ENCODE measurements at places on chromosomes 12 and 14.
A peak's percentile ranks its signal among the peaks of the same experiment; 100 is the strongest.

- no peak for DNase-seq
Observed at GRCh38 chr12:2841056-2841650, 6.3 kb upstream of the NRIP2 start.

DNA sequence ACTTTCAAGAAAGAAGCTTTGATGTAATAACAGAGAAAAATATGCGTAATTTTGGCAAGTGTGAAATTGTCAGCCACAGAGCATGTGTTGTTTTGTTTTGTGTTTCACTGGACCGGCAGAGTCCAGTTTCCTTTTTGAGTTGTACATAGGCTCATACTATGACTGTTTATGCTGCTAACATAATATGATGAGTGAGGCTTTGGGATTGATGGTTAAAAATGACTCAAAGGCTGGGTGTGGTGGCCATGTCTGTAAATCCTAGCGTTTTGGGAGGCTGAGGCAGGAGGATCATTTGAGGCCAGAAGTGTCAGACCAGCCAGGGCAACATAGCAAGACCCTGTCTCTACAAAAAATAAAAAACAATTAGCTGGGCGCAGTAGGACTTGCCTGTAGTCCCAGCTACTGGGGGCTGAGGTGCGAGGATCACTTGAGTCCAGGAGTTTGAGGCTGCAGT is 487.9 kb downstream of the PCNX1 start:
- DNase-seq = no peak

DNA sequence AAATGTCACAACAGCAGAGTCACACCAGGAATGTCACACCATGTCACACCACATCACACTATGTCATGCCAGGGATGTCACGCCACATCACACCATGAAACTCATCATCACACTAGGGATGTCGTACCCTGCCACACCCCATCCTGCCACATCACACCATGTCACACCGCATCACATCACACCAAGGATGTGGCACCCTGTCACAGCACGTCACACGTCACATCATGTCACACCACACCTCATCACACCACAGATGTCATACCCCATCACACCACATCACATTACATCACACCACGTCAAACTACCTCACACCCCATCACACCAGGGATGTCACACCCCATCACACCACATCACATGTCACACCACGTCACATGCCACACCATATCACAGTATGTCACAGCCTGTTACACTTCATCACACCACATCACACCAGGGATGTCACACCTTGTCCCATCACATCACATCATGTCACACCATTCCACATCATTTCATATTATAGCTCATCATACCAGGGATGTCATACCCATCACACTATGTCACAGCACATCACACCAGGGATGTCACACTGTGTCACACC is 90.9 kb downstream of the TMEM121 start:
- no peak for DNase-seq

DNA sequence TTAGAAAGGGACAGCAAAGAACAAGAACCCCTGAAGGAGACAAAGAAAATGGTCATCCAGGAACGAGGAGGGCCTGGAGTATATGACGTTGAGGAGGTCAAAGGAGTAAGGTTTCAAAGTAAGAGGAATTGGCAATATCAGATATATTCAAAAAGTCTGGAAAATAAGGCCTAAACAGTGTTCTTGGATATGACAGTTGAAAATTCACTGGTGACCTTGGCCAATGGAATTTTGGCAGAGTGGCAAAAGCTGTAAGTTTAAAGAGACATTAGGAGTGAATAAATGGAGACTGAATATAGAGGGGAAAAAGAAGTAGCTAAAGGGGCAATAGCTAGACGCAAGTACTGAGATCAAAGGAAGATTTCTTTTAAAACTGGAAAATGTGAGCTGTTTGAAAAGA is 4.1 kb upstream of the ACTN1 start:
- no peak for DNase-seq

DNA sequence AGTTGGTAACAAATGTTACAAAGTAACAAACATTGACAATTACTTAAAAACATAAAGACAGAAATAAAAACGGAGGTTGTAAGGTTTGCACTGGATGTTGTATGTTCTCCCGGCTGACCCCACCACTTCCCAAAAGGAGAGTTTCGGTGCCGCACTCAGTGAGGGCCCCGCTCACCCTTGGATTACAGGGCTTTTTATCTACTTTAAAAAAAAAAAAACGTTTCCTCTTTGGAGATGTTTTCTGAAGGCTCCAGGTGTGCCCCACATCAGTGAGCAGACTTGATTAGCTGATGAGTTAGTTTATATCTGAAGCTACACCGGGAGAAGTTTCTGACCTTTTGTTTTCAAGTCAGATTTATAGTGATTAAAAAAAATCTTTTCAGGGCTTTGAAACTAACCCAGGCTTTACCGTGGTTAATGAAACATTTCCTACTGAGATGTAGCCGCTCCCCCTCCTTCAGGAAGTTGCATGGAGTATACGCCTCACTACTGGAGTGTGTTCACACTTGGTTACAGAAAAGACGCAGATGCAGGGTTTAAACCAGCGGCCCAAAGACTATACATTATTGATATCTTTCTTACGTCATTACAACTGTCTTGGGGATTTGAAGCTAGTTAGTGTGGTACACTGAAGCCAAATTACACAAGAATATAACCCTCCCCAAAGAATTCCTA is 38.0 kb upstream of the BCL7A start:
- DNase-seq = no peak

DNA sequence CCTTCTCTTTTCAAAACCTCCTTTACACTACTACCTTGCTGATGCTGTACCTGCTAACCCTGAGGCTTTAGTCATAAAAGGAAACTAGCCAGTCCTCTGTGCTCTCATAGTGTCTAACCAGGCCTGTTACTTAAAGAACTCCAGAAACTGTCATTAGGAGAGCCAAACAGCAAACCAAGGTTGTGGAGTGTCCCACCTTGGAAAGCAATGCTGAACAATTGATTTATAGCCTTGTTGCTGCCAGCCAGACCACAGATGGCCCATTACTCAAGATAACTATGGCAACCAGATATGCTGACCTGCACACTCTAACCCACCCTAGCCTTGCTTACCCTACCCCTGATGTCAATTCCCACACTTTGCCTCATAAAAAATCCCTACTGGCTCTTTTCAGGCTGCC is 26.5 kb upstream of the BCAT1 start:
- no peak for DNase-seq

GRCh38 chr12:34340534-34341361 is 318.5 kb downstream of the ALG10 start:
- DNase-seq = no peak

GRCh38 chr14:99260587-99261551 is 11.1 kb downstream of the BCL11B start:
- peak; percentile 72 for DNase-seq

DNA sequence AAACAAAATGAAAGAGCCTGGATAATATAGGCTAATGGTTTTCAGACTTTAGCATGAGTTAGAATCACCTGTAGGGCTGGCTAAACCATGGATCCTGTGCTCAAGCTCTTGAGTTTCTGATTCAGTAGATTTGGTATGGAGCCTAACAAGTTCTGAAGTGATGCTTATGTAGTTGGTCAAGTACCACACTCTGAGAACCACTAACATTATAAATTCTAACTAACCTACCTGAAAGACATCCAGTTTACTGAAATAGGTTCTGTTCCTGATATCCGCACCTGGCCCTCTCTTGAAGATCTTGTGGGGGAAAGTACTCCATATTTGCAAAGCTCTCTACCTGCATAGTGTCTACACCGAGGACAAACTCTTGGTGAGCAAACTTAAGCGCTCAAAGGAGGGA is 59.4 kb upstream of the VSX2 start:
- DNase-seq = no peak

GRCh38 chr12:92233346-92234015 is 87.8 kb upstream of the BTG1 start:
- DNase-seq = no peak

DNA sequence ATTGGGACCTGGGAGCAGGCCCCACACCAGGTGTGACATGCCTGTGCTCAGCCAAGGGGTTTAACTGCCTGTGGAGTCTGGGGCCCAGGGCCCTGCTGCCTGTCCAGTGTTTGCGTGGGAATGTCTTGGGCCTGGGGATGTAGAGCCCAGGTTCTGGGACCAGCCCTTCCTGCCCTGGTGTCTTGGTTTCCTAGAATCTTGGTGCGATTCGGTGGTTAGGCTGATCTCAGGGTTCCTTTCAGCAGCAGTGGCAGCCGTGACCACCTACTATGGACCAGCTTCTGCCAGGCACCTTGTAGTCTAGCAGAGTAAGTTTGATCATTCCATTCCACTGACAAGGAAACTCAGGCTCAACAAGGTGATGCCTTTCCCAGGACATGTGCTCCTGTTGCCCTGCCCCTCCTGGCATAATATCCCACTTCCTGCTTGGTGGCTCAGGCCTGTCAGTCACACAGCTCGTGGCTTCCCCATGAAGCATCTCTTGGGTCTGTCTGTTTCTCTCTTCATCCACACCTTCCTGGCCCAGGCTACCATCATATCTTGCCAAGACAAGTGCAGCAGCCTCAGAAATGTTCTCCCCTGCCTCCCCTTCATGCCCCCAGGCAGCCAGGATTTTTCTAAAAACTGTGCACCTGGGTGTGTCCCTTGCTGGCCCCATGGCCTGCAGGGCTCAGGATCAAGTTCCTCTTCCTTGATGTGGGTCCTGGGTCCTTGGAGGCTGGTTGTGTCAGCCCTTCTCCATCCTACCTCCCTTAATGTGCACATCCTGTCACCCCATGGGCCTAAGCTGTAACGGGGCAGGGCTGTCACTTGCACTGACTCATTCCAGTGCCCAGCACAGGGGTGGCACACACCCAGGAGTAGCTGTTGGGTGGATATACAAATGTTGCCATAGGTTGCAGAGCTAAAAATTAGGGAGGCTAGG is 101.6 kb downstream of the SLC25A47 start:
- no peak for DNase-seq

- no peak for DNase-seq
Observed at GRCh38 chr12:93441081-93441616, 598 bp downstream of the UBE2N start.

GRCh38 chr14:103584326-103584915 is 21.7 kb downstream of the COA8 start:
- DNase-seq = no peak

GRCh38 chr12:59432057-59432456 is 163.8 kb upstream of the SLC16A7 start:
- DNase-seq = no peak

- DNase-seq = no peak
Observed at GRCh38 chr12:45051572-45052125, 750 bp upstream of the DBX2 start.

- no peak for DNase-seq
Observed at GRCh38 chr12:45381351-45381750, 165.5 kb downstream of the ANO6 start.

DNA sequence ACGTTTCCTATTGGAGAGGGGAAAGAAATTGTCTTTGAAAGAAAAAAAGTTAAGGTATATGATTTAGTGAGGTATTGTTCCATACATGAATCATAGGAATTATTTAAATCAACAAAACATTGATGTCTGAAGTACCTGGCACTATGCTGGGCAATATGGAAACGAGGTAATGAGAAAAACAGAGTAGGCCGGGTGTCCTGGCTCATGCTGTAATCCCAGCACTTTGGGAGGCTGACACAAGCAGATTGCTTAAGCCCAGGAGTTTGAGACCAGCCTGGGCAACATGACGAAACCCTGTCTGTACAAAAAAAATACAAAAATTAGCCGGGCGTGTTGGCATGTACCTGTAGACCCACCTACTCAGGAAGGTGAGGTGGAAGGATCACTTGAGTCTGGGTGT is 45.9 kb downstream of the AEBP2 start:
- DNase-seq = no peak

DNA sequence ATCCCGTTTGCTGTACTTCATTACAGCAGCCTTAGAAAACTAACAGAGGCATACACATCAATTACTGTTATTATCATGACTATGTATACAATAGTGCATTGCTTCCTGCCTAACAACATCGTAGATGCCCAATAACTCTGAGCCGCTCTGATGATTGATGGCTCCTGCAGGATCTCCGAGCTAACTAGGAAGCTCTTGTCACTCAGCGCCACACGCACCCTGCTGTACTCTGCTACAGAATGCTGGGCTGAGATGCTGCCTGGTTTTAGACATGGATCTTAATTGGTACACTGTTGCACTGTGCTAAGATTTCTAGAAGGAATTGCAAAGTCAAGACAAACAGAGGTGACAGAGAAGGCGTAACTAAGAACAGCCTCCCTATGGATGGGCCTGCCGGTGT is 169.3 kb downstream of the SLC15A4 start:
- no peak for DNase-seq

DNA sequence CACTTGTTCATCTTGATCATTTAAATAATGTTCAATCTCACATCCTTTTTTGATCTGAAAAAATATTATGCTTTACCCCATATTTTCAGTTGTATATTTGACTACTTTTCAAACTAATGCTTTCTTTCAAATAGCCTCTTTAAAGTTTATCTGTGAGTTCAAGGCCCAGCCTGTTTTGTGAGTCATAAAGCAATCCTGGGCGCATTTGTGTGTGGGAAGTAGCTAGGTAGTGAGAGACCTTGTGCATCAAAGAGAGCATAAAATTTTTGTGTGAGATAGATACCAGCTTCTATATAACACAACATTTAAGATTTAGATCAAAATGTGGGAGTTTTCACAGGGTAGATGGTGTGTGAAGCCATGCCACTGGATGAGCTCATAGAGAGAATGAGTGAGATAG is 405.6 kb downstream of the NAV3 start:
- no peak for DNase-seq

DNA sequence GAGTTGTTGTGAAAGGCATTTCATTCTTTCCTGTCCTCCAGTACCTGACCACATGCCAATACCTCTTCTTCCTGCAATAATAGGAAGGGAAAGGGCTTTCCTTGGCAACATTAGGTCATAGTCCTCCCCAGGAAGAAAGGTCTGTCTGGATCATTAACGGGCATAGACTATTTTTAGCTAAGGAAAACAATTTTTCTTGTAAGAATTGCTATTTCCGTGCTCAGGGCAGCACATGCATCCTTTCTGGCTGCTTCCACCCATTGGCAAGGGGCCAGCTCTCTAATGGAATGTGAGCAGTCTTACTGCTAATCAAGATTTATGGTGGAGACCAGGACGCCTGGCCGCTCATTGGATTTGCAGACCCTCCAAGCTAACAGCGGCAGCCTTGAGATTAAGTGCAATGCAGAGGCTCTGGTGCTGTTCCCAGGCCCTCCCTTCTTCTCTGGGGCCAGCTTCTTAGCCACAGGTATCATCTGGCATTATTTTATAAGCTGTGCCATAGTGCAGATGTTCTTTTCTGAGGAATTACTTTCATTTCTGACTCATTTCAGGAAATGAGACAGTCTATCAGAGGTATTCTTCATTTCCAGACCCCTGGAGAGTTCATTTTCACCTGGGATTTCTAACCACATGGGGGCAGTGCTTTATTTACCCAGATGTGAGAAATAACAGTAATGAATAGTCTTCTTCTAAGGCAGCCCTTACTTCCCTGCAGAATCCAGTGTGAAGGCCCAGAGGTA is 52.9 kb downstream of the ANO6 start:
- peak; percentile 88 for DNase-seq

DNA sequence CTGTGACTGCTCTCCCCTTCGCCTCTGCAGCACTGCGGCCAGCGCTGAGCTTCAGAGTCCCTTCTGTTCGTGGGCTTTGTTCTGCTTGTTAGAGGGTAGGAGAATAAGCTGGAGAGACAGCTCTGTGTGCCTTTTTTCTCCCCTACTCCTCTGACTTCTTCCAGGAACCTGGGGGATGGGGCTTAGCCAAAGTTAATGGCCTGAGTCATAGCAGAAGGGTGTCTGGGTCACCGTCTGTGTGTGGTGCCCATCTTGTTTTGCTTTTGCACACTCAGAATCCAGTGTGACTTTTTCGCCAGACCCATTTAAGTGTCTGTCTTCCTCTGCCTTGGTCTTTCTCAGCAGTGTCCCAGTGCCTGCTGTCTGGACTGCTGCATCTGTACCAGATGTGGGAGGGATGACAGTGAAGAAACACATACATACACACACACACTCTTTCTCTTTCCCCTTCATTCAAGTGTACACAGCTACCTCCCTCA is 3.0 kb downstream of the KIF5A start:
- no peak for DNase-seq

All from foreskin keratinocyte (primary cell).